ENCODE measurements at places on chromosomes 12 and 14. TPM values are rescaled to one million over a fixed set of nuclear protein-coding genes. Genes with fewer than 3 reads are reported as not detected.

- no peak for DNase-seq
- no peaks in the 10 kb centered on the region for H3K36me3 ChIP-seq
- no peaks in the 10 kb centered on the region for H3K27me3 ChIP-seq
- no peak overlapping the region for H3K4me3 ChIP-seq
- H3K4me1 ChIP-seq, result no peaks in the 10 kb centered on the region
- H3K27ac ChIP-seq, result no peak overlapping the region
Measured at GRCh38 chr12:48361664-48362339, 11.1 kb upstream of the ZNF641 start.

- no peaks in the 10 kb centered on the region for H3K36me3 ChIP-seq
- H3K27ac ChIP-seq, result no peak overlapping the region
- no peak overlapping the region for H3K4me3 ChIP-seq
- H3K27me3 ChIP-seq, result no peaks in the 10 kb centered on the region
- peak; percentile 17 for DNase-seq
- no peaks in the 10 kb centered on the region for H3K4me1 ChIP-seq
Measured at GRCh38 chr14:21978184-21978998, 304.8 kb upstream of the OR4E1 start.

- peaks cover 32% of the 10 kb centered on the region for H3K4me1 ChIP-seq
- H3K27ac ChIP-seq, result no peak overlapping the region
- no peak for DNase-seq
- no peaks in the 10 kb centered on the region for H3K27me3 ChIP-seq
- H3K4me3 ChIP-seq, result no peak overlapping the region
Measured at GRCh38 chr14:85417396-85417795, 112.5 kb upstream of the FLRT2 start.

DNA sequence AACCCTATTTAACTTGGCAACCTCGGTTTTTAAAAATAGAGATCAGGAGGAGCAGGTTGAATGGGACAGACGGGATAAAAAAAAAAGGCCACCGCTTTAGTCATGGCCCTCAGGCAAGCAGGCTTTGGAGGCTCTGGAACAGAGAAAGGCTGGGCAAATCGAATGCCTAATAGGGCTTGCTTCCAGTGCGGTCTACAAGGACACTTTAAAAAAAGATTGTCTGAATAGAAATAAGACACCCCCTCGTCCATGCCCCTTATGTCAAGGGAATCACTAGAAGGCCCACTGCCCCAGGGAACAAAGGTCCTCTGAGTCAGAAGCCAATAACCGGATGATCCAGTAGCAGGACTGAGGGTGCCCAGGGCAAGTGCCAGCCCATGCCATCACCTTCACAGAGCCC lies 265.8 kb downstream of the CPNE8 start:
- DNase-seq, result no peak
- no peak overlapping the region for H3K4me3 ChIP-seq
- no peak overlapping the region for H3K27ac ChIP-seq
- H3K4me1 ChIP-seq, result no peaks in the 10 kb centered on the region
- H3K27me3 ChIP-seq, result no peaks in the 10 kb centered on the region
- no peaks in the 10 kb centered on the region for H3K36me3 ChIP-seq

DNA sequence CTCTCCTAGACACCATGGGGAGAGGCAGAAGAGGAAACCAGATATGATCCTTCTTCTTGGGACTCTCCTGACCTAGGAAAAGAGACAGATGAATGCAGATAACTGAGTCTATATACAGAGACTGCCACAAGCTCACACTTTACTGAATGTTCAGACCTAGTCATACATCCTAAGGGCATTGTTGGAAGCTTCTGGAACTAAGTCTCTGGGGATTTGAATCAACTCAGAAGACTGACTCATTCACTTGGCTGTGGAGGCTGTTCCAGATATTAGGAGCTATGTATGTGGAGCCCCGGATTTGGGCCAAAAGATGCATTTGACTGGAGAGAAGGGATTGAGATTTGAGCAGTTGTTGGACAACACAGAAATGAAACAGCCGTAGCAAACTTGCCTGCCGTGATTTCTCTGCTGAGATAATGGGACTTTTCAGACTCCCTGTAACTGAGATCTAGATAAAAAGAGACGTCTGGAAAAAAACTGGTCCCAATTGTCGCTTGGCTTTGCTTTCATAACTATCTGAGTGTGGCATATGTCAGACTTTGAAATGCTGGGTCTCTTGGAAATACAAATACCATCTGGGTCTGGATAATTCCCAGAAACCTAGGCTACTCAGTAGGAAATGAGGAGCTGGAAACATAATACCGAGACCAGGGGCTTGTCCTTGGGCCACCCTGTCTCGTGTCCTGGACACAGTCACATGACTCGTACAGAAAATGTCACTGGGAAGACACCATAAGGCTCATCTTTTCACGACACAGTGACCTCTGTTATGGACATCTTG lies 396.8 kb downstream of the NUAK1 start:
- no peak overlapping the region for H3K27ac ChIP-seq
- H3K4me1 ChIP-seq, result peaks cover 20% of the 10 kb centered on the region
- DNase-seq, result peak; percentile 85
- H3K27me3 ChIP-seq, result no peaks in the 10 kb centered on the region

GLT1D1 gene
- total RNA-seq, result not detected

IFNG gene
- not detected for total RNA-seq
